A549 (cell line): ENCODE measurements at places on chromosomes 1 and 21. TPM values are rescaled to one million over a fixed set of nuclear protein-coding genes. Genes with fewer than 3 reads are reported as not detected.

GRCh38 chr1:170864238-170864637, 71.1 kb upstream of the MROH9 start:
- DNase-seq: no peak

DNA sequence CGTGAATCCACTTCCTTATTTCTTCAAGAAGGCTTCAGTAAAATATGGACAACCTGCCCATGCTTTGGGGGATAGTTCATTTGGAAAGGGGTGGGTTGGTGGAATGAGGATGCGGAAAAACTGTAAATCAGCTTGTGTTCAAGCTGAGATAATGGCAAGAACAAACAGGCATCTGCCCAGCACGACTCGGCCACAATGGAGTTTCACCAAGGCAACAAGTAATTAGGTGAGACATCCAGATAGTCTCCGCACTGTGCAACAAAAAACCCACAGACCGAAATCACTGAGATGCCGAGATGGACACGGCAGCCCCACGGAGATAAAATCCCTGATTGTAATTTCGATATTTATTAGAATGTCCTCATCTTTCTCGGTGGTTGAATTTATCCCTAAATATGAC, 455.2 kb downstream of the AJAP1 start:
- DNase-seq: no peak

- no peak for DNase-seq
Measured at GRCh38 chr21:25569711-25570110, 37.6 kb downstream of the MRPL39 start.

DNA sequence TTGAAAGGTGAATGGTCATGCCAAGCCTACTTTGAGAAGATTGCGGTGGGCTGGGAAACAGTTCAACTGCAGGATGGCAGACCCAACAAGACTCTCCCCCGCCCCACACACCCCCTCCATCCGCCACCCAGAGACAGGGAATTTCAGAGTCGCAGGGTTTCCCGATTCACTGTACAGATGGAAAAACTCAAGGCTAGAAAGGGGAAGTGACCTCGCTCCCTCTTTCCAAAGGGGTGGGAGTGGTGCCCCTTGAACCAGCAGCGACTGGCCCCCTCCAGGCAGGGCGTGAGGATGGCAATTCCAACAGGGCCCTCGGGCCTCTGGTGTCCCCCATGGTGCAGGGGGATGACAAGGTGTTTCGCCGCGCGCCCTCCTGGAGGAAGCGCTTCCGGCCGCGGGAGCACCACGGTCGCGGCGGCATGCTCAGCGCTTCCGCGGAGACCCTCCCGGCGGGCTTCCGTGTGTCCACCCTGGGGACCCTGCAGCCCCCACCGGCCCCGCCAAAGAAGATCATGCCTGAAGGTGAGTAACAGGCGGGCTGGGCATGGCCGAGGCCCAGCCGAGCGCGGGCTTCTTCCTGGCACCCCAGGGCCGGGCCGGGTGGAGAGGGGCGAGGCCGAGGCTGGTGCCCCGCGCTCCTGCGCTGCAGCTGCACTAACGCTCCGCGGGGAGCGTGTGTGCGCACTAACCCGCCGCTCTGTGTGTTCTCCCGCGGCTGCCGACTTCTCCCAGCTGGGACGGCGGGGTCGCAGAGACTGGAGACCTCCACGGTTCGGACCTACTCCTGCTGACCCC, 10.4 kb downstream of the MYOG start:
- DNase-seq: no peak

The PYGO2 gene
- polyA plus RNA-seq: 15.7 to 18.9 TPM (median 18.3 TPM) in 3 replicates

The SYTL1 gene
- polyA plus RNA-seq: 0.50 to 0.76 TPM (median 0.58 TPM) in 3 replicates
